ENCODE measurements at places on chromosomes 2 and 18.

GRCh38 chr2:79740879-79741443 is 228.1 kb downstream of the CTNNA2 start:
- DNase-seq, result no peak

DNA sequence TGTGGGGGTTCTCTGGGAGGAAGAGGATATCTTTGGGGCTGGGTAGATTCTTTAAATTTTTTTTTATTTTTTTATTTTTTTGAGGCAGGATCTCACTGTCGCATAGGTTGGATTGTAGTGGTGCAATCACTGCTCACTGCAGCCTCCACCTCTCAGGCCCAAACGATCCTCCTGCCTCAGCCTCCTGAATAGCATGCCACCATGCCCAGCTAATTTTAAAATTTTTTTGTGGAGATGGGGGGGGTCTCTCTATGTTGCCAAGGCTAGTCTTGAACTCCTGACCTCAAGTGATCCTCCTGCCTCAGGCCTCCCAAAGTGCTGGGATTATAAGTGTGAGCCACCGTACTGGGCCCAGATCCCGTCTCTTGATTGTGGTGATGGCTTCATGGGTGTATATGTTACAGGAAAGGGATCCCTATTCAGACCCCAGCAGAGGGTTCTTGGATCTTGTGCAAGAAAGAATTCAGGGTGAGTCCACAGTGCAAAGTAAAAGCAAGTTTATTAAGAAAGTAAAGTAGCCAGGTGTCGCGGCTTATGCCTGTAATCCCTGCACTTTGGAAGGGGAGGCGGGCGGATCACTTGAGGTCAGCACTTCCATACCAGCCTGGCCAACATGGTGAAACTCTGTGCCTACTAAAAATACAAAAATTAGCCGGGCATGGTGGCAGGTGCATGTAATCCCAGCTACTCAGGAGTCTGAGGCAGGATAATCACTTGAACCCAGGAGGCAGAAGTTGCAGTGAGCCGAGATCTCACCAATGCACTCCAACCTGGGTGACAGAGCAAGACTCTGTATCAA is 2.0 kb upstream of the C2orf68 start:
- DNase-seq, result no peak

DNA sequence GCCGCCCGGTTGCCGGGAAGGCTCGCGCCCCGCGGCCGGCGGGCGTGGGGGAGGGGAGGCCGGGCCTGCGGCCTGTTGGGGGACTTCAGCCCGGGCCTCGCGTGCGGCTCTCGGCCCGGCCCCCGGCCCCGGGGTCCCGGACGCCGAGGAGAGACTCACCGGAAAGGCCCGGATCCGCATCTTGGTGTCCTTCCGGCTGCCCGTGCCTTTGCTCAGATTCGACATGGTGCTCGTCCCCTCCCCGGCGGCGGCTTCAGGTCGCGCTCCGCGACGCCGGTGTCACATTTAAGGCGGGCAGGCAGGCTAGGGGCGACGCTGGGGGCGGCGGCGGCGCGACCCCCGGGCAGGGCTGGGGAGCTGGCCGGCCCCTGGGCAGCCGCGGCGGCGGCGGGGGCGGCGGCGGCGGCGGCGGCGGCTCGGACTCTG is 365 bp downstream of the CUL3 start:
- DNase-seq, result no peak

DNA sequence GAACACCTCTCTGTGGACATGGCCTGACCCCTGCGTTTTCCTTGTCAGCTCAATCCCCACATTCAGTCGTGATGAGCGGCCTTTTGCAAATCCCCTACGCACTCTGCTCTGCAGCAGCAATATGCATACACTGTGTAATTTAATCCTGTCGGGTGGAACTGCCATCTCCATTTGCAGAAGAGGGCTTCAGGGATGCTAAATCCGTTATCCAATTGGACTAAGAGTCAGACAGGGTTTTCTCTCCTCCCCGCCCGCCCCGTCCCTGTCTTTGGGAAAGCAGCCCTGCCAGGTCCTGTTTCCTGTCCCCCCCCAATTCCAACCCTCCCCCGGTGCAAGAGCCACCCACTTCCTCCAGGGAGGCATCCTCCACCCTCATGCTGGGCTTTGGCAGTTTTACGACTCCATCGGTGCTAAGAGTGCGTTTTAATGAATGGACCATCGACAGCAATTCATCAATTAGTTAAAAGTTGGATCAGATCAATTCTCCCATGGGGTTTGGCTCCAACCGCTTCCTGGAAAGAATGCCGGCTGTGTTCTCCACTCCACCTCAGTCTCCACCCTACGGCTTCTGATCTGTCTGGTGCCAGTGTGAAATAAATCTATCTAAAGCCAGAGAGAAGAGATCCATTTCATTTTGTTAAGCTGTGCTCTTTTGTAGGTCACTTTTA is 53.5 kb upstream of the ASAP2 start:
- DNase-seq, result no peak

DNA sequence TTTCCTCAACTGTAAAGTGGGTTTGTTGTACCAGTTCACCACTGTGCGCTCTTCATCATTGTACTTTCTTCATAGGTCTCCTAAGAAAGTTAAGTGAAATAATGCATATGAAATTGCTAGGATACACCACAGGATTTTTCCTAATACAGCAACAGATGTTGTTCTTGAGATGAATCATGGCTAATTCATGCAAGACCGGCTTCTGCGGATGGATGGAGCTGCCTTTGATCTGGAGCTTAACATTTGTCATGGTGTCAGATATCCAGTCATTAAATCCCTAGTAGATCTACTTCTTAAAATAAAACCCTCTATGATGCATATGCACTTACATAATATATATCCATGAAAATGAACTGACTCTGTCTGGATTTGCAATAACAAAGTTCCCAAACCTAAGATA is 114.1 kb downstream of the COL6A3 start:
- DNase-seq, result no peak
